ENCODE measurements at places on chromosomes 7 and 10.

DNA sequence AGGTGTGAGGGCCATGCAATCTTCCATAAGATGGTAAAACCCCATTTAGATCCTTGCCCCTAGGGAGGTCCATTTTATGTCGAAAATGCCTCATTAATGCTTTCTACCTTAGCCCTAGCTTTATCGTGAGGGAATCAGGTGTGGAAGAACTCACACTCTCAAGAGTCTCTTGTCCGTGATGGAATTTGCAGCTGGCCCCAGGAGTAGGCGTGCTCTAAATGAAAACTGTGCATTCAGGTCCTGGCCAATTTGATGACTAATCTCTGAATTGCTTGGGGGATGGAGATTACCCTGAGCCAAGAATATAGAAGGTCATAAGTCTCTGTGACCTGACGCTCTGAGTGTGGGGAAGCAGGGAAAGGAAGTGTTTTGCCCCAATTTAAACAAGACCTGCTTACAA is 6.6 kb downstream of the C10orf90 start:
- DNase-seq: no peak

DNA sequence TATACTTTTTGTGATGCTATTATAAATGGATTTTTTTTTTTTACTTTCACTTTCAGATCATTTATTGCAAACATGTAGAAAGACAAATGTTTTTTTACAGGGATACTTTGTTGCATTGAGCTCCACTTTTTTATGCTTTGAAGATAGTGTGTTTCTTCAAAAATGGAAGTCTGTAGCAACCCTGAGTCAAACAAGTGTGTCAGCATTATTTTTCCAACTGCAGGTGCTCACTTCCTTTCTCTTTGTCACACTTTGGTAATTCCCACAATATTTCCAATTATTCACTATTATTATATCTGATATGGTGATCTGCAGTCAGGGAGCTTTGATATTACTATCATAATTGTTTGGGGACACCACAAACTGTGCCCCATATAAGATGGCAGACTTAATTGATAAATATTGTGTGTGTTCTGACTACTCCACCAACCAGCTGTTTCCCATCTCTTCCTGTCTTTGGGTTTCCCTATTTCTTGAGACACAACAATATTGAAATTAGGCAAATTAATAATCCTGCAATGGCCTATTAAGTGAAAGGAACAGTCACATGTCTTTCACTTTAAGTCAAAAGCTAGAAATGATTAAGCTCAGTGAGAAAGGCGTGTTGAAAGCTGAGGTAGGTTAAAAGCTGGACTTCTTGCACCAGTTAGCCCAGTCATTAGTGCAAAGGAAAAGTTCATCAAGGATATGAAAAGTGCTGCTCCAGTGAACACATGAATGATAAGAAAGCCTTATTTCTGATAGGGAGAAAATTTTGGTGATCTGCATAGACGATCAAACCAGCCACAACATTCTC is 231.3 kb upstream of the SH2B2 start:
- no peak for DNase-seq

- no peak for DNase-seq
These were observed 23.2 kb upstream of the SEMA3E start for GRCh38 chr7:83672157-83672556.

DNA sequence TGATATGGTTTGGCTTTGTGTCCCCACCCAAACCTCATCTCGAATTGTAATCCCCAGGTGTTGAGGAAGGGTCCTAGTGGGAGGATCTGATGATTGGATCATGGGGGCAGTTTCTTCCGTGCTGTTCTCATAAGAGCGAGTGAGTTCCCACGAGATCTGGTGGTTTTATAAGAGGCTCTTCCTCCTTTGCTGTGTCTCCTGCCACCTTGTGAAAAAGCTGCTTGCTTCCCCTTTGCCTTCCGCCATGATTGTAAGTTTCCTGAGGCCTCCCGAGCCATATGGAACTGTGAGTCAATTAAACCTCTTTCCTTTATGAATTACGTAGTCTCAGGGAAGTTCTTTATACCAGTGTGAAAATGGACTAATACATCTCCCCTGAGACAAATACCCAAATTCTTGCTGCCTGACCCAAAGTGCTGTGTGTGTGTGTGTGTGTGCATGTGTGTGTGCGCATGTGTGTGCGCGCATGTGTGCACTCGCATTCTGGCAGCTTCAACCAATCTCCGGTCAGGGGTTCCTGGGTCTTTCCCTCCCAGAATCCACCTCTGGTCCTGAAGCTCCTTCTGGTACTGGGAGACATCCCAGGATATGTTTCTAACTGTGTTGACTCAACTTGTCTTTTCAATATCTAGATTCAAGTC is 98.1 kb upstream of the LRRC4 start:
- no peak for DNase-seq

DNA sequence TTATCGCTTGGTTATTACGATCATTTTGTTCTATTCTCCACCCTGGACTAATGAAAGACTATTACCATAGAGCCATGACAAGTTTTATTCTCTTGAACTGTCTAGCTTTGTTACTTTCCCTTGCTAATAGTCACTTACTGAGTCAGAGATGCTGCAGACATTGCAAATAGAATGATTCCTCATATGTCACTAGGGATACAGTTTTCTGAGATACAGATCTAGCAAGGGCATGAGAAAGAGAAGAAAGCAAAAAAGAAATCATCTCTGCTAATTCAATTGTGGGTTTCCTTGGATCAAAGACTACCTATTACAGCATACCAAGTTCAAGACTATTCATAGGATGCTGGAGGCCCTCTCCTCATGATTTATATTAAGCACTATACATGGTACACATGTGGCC is 204.3 kb downstream of the MBL2 start:
- no peak for DNase-seq
